ENCODE measurements at places on chromosomes 7 and 10.
A peak's percentile ranks its signal among the peaks of the same experiment; 100 is the strongest.

DNA sequence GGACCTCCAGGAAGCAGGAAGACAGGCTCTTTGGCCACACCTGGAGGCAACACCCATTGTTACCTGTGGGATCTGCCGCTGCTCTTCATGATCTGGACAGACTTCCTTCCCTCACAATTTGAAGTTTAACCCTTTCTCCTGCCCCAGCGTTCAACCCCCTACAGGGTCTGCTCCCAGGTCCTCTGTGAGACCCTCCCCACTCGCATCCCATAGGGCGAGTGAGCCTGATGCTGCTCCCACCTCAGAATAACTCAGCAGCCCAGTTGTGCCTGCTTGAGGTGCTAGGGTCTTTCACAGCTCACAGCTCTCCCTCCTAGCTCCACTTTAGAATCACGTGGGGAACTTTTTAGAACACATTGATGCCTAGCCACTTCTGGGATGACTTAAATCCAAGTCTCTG is 61.8 kb upstream of the C10orf90 start:
- DNase-seq = no peak

GRCh38 chr10:57015595-57016318 is 654.7 kb upstream of the ZWINT start:
- peak; percentile 8 for DNase-seq

GRCh38 chr7:101269664-101270063 is 24.8 kb upstream of the FIS1 start:
- no peak for DNase-seq

DNA sequence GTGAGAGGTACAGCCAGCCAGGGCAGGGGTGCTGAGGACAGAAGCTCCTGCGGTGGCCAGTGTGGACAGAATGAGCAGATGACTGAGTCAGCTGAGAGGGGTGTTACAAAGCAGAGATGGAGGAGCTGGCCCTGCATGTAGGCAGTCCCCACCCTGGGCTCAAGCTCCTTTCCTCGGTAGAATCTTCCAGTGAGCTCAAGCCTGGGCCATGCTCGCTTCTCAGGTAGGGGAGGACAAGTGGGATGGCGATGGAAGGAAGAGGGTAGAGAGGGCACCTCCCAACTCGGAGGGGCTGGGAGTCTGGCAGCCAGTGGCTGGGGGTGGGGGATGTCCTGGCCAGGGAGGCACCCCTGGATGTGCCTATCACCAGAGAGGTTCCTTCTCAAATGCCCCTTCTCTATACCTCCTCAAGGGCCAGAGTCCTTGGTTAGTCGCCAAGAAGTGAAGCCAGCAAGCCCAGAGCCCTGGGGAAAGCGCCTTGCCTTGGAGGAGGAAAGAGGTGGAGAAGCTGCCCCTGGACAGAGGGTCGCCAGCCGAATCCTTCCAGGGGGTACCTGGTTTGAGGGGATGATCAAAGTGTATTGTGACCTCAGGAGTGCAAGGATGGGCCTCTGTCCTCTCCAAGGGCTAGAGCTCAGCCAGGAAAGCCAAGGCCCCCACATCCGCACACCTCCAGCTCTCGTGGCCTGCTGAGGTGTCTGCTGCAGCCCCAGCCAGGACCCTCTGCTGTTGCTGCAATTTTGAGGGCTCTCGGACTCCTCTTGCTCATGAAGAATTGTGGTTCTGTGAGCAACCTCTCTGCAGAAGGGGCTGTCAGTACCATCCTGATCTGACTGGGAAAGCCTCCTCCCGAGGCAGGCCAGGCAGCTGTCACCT is 88.6 kb upstream of the MACROH2A2 start:
- DNase-seq = no peak

GRCh38 chr7:16091701-16092310 is 329.5 kb downstream of the CRPPA start:
- DNase-seq = no peak

GRCh38 chr10:24569828-24570657 is 153.6 kb downstream of the ARHGAP21 start:
- DNase-seq = no peak

DNA sequence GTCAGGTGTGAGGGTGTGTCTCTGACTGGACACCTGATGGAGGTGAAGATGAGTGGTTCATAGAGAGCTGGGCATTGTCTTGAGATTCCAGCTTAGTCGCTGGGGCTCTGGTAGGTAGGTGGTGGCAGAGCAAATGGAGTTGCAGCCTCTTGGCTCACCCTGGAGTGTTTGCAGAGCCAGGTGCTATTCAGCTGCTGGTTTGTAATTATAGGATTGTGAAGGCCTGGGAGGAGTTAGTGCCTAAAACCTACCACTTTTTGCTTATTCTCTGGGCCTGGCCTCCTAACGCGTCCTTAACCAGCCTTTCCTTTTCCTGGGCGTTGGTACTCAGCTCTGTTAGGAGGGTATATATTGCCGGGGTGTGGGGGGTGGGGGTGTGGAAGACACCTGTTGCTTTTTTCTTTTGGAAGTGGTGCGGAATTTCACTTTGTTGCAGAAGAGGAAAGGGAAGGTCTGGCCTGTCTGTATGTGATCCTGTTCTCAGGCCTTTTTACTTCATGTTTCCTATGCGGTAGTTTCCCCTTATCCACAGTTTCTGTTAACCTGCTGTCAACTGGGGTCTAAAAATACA is 3.2 kb downstream of the PPRC1 start:
- no peak for DNase-seq

DNA sequence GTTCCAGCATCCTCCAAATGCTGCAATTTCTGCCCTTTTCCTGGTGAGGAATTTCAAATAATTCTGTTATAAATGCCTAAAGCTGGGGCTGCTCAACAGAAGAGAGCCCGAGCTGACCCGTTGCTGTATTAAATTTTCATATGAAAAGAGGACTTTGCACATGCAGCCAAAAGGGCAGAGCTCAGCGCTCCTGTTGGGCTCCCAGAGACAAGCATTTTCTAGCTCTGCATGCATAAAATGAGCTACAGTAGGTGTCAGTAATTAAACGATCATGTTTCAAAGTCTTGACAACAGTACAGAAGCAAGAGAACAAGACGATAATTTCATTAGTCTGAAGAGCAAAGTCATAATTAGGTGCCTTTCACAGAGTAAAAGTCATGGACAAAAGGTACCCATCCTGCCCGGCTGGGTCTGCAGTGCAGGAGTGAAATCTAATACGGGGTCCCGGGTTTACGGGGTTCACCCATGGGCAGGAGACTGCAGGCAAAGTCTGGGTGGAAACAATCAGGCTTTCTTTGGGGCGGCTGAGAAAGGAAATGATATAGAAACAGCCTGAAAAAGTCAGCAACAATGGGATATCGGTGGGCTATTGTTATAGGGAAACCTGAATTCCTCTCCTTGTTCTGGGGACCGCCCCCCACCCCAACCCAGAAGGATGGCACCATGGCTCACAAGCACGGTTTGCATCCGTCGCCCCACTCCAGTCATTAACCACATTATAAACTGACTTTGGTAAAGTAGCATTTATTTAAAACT is 66.0 kb downstream of the EBF3 start:
- no peak for DNase-seq

GRCh38 chr7:92674379-92674778 is 84.2 kb upstream of the FAM133B start:
- no peak for DNase-seq

DNA sequence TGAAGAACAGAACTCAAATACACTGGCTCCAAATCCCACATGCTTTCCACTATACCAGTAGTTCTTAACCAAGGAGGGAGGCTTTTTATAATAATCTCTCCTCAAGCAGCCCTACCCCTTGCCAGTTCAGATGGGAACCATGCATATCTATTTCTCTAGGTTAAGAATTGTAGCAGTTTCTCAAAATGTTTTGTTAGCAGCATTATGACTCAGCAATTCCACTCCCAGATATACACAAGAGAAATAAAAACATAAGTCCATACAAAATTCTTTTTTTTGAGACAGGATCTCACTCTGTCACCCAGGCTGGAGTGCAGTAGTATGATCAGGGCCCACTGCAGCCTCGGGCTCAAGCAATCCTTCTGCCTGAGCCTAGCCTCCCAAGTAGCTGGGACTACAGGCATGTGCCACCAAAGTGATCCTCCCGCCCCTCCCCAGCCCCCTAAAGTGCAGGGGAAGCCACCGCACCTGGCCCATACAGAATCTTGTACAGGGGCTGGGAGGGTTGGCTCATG is 18.1 kb downstream of the YWHAG start:
- no peak for DNase-seq

DNA sequence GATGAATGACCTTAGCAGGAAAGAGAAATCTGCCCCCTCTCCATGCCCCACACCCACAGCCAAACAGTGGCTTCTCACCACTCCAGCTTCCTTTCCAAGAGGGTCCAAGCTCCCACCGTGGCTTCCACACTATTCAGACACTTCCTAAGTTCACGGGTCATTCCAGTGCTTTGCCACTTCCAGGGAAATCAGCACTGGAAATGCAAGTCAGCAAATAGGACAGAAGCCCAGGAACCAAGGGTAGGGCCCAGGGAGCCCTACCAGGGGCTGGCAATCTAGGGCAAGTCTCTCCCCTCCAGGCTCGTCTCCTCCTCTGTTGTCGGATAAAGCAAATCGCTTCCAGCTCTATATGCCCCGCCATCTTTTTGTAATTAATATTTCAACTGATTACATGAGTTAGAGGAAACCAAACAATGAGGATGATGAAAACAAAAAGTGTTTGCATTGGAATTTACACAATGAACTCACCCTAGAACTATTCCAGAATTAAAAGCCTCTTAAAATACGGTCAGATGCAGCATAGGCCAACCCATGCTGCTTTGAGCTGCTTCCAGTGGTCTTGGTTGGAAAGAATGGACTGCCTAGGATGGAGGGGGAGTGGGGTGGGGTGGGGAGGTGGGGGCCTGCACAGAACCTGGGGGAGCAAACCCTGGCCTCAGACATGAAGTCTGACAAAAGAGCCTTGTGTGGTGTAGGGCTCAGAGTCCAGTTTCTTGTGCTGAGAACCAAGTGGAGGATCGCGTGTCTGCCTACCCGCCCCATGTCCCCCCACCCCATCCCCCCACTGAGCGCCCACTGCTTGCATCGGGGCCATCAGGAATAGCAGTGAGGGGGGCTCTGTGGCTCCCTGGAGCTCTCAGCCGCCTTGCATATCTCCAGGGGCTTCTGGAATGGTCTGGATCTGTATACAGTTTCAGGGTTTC is 74.6 kb upstream of the CPXM2 start:
- DNase-seq = no peak

GRCh38 chr10:48384699-48384982 is 78.2 kb downstream of the MAPK8 start:
- DNase-seq = no peak

GRCh38 chr7:74101061-74101681 is 17.6 kb downstream of the LIMK1 start:
- DNase-seq = no peak

- DNase-seq = peak; percentile 36
These were observed 23.5 kb downstream of the ABLIM1 start for GRCh38 chr10:114634609-114634979.

DNA sequence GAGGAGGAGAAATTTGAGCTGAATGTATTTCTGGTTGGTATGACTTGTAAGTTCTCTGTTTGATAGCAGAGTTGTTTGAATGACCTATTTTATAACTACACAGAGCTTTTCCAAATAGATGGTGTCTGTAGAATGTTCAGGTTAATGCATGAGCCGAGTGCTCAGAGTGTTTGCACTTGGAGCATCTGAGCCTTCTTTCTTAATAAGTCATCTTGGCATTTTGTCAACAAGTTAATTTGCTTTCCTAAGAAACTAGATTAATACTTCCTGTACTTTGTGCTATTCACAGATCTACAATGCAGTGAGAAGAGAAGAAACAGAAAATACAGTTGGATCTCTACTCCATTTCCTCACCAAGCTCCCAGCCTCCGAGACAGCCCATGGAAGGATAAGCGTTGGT is 138.2 kb downstream of the PLCE1 start:
- no peak for DNase-seq

DNA sequence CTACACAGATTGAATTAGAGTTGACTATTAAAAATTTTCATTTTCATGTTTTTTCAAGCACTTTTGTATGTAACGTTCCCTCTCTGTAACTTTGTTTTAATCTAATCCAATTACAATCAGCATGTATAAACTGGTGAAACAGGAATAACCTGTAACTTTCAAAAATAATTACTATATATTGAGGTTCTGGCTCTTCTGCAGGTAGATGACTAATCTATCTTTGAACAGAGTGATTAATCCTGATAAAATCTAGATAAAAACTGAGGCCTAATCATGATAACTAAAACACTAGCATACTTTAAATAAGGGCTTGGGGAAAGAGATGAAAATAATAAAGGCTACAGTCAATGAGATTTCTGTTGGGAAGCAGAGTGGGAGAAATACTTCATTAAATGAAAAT is 101.6 kb upstream of the KCND2 start:
- DNase-seq = no peak

- no peak for DNase-seq
These were observed 5.4 kb downstream of the POP7 start for GRCh38 chr7:100711369-100711768.
